NCI-H526 (cell line): ENCODE measurements at places on chromosomes 3 and 15.

DNA sequence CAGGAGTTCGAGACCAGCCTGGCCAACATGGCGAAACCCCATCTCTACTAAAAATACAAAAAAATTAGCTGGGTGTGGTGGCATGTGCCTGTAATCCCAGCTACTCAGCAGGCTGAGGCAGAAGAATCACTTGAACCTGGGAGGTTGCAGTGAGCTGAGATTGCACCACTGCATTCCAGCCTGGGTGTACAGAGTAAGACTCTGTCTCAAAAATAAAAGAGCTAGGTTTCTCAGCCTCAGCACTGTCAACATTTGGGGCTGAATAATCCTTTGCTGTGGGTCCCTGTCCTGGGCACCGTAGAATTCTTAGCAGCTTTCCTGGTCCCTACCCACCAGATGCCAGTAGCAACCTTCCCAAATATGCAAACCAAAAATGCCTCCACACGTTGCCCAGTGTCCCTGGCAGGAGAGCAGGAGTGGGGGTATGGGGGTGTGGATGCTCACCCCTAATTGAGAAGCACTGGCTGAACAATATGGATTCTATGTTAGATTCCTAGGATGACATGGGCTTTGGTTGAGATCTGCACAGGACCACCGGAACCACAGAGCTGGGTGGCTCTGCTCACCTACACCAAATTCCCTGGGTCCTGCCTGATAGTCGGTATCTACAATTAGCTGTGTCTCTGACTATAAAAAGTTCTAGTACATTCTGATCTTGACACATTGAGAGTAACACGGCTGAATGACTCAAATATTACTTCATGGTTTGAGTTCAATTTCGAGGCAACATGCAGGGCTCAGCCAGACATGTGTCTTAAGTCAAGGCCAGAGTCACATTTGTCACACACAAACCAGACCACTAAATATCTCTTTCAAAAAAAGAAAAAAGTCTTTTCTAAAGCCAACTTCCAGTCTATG, 577.0 kb upstream of the MDFIC2 start:
- DNase-seq, result no peak

GRCh38 chr3:141278196-141279076, 46.8 kb downstream of the PXYLP1 start:
- DNase-seq, result no peak

GRCh38 chr3:196803891-196804468, 63.7 kb upstream of the SENP5 start:
- no peak for DNase-seq

DNA sequence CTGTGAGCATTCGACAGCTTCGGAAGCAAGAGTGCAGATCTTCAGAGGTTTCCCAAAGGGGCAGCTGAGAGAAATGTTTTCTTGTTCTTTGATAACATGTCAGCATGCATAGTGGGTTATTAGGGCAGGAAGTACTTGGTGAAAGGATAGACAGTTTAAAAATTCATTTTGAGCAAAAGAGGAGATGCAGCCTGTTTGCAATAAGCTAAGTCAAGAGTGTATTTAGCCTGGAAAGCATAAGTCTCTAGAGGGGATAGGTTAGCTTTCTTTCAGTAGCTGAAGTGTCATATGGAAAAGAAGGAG, 7.4 kb downstream of the SLC6A11 start:
- no peak for DNase-seq

- DNase-seq, result no peak
These were observed 205.0 kb upstream of the STAC start for GRCh38 chr3:36175113-36175812.

- no peak for DNase-seq
These were observed 69.6 kb downstream of the EFCAB12 start for GRCh38 chr3:129358772-129359371.

- DNase-seq, result no peak
These were observed 47.2 kb downstream of the BSN start for GRCh38 chr3:49601358-49602048.

- DNase-seq, result no peak
These were observed 24.0 kb downstream of the AAGAB start for GRCh38 chr15:67230504-67230903.

GRCh38 chr3:50675179-50676030, 678 bp downstream of the DOCK3 start:
- DNase-seq, result no peak

DNA sequence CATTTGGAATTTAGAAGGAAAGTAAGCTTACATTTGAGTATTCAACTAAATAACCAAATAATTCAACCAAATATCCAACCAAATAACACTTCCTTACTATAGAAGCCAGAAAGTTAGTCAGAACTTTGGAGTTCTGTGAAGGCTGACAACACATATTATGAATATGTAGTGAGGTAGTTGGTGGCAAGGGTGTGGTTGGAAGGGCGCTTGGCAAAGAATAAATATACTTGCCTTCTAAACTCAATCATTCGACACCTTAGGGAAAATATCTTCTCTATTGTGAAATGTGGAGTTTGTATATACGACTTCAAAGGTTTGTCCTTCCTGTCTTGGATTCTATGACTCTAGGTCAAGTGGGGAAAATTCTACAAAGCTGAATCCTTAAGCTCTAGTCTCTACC, 111.7 kb upstream of the OSTN start:
- DNase-seq, result no peak

DNA sequence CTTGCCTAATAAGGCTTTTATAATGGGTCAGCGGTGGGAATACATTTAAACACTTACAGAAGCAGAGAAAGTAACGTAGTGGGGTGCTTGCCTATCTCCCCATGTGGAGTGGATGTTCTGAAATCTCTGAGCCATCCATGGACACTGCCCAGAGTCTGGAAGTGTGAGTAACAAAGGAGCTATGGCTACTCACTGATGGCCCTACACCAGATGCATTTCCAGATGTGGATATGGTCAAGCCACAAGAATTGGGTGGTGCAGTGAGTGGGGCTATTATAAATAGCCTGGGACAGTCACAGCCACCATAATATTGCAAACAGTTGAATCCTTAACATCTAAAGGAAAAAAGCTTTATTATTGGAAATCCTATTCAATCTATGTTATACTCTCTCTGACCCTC, 96.6 kb downstream of the CGNL1 start:
- no peak for DNase-seq

DNA sequence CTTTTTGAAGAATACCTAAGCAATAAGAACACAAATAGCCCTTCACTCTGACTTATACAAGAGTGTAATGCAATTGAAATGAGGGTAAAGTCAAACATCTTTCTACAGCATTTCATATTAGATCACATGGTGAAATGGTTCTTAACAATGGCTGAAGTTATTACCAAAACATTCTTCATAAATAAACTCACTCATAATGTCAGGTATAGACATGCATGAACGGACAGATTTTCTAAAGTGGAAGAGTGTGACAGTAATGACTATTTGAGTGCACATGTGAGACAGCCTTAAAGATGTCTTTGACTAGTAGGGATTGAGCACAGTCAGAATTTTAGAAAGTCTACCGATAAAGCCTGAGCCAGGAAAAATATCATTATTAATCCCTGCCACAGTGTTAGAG, 471.0 kb downstream of the ZPLD1 start:
- DNase-seq, result no peak

- DNase-seq, result no peak
These were observed 78.4 kb downstream of the PLSCR2 start for GRCh38 chr3:146390957-146391356.

GRCh38 chr3:143763564-143764162, 84.6 kb downstream of the SLC9A9 start:
- DNase-seq, result no peak

GRCh38 chr3:24087469-24087868, 142.4 kb downstream of the NR1D2 start:
- DNase-seq, result no peak

GRCh38 chr3:189237526-189237925, 65.8 kb downstream of the TPRG1 start:
- no peak for DNase-seq

DNA sequence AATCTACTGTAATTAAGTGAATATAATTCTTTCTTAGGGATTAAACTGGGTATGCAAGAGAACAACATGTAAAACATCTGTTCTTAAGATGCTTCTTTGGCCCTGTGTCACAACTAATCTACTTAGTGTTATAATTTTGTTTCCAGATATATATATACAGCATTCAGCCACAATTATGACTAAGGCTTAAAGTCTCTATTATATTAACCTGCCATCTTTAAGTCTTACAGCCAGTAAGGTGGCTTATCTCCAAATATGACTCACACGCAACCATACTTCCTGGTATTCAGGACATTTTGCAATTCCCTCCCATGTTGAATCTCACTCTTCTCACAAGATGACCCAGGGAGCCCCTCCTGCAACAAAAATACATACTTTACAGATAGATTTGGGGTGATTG, 6.6 kb upstream of the KBTBD8 start:
- no peak for DNase-seq

DNA sequence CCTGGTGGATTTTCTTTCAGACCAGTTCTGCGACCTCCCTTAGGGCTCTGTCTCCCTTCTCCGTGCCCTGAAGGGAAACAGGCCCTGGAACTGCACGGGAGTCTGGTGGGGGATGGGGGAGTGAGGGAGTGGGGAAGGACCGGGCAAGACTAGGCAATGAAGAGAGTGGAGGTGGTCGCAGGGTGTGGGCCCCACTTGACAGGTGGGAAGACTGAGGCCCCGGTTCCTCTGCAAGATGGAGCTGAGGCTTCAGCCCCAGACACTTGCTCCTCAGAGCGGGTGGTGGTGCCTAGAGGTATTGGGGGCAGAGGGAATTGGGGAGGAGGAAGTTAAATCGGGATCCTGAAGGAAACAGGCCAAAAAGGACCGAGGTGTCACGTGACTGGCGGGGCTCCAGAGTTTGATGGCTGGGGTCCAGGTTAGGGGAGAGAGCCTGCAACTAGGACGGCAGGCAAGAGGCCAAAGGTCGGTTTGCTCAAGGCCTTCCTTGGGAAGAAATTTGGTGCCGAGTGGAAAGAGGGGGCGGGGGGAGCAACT, 597 bp upstream of the CAMK1 start:
- DNase-seq, result peak; percentile 7

DNA sequence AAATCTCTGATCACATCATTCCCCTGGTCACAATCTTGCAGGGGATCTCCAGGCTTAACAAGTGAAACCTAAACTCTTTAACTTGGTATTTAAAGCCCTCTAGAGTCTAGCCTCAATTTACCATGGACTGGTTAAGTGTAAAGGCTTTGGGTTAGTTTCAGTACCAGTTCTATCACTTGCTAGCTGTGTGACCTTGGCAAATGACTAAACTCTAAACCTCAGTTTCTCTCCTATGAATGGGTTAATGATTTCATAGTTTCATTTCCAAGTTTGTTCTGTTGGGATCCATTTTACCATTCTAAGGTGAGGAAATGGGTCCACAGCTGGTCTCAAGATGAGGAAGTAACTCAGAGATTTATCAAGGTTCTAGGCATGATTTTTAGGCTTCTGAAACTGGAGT, 38.8 kb upstream of the TIMP4 start:
- DNase-seq, result no peak

GRCh38 chr3:141089339-141090152, 38.4 kb downstream of the SPSB4 start:
- DNase-seq, result no peak

DNA sequence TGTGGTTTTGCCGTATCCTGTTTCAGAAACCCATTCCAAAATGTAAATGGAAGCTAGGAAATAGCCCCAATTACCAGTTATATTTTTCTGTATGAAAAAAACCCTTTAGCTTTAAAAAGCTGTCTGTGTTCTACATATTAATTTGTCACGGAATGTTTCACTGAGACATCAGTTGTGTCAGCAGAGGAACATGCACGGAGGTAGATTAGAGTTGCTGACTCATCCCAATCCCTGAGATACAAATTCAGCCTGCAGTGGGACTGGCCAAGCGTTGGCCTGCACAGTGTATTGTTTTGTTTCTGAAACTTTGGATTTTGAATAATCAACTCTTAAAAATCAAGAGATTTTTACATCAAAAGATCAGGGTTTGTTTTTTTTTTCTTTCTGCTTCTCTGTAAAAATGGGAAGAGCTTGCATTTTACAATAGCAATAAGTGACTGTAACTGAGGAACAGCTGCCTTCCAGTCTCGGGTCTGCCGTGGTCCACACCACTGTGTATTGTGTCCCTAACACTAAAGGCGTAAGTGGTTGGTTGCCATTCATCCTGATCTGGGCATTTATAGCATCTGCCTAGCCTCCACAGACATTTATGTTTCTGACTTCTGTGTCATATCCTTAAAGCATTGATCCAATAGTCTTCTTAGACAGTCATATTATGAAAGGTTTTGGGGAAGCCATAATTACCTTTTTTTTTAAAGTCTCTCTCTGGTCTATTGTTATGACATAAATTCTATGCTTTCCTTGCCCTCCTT, 218.1 kb downstream of the ADAMTSL3 start:
- DNase-seq, result no peak
